ENCODE measurements at places on chromosomes 3 and 15.

DNA sequence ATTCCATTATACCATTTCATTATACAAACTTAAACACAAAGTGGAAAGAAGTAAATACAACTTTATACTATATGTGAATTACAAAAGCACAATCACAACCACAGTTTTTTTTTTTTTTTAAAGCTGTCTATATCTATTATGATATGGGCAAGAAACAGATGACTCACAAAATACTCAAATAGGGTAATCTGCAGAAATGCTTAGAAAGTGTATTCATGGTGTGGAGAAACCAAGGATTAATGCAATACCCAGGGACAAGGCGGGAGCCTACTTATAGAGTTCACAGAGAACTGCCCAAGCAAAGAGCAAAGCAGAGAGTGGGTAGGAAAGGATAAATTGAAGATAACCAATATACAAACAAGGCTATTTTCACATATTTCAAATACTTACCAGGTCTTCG, 332.0 kb downstream of the FHIT start:
- DNase-seq = no peak

DNA sequence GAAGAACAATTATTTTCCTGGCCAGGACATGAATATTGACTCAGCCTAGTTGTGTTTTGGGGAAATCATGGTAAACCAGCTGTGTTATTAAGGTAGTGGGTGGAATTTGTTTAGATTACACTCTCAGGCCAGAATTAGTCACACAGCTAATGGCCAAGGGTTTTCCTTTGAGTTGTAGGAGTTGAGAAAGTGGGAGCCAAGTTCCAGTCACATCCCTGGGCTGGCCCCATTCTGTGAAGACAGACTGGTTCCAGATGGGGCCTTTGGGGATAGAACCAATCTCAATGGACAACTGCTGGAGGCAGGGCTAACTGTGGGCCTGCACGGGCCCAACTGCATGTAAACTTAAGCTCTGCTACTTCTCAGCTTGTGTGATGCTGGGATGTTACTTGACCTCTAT, 1.4 kb upstream of the RASL12 start:
- DNase-seq = peak; percentile 88

- DNase-seq = no peak
These were observed 36.3 kb downstream of the KNL1 start for GRCh38 chr15:40630313-40630712.

GRCh38 chr3:2927259-2927658, 182.9 kb downstream of the IL5RA start:
- DNase-seq = no peak

DNA sequence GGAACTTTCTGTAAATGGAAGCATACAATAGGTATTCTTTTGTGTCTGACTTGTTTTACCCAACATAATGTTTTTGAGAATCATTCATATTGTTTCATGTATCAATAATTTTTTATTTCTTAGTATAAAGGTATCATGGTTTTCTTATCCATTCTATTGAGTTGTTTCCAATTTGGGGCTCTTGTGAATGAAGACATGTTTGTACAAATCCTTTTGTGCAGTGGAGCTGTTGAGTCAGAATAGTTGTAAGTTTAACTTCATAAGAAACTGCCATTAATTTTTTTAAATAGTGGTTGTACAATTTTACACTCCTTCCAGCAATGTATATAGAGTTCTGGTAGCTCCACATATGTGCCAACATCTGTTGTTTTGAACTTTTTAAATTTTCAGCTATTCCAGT, 59.2 kb upstream of the THSD4 start:
- DNase-seq = no peak

- DNase-seq = no peak
These were observed 1.8 kb upstream of the CEP97 start for GRCh38 chr3:101722394-101723173.

GRCh38 chr3:23275814-23276213, 72.7 kb downstream of the UBE2E2 start:
- no peak for DNase-seq

- DNase-seq = no peak
These were observed 40.2 kb downstream of the ROBO2 start for GRCh38 chr3:77079988-77080610.

GRCh38 chr3:156150434-156151066, 30.2 kb downstream of the KCNAB1 start:
- peak; percentile 71 for DNase-seq

DNA sequence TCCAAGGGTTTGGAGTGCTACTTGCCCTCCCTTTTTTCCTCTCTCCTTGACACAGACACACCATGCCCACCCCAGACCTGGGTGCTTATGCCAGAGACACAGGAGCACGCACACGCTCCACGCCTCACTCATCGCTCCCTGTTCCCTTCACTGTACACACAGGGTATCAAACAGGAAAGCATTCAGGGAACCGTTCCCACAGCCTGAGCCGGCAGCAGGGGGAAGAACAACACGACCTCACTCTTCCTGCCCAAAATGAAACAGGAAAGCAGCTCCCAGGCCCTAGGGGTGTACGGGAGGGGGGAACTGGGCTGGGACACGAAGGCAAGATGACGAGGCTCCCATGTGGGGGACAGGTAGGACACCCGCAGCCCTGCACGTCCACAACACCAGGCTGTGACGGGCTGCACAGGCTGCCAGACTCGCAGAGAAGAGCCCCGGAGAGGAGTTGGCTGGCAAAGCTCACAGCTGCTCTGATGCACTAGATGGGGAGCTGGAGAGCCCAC, 11.2 kb downstream of the DLL4 start:
- no peak for DNase-seq

DNA sequence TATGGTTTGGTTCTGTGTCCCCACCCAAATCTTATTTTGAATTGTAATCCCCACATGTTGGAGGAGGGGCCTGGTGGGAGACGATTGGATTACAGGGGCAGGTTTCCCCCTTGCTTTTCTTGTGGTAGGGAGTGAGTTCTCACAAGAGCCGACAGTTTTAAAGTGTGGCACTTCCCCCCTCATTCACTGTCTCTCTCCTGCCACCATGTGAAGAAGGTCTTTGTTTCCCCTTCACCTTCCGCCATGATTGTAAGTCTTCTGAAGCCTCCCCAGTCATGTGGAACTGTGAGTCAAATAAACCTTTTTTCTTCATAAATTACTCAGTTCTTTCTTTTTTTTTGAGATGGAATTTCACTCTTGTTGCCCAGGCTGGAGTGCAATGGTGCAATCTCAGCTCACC, 124.9 kb downstream of the IQCH start:
- no peak for DNase-seq

GRCh38 chr3:71724584-71725270, 475 bp downstream of the EIF4E3 start:
- peak; percentile 70 for DNase-seq

DNA sequence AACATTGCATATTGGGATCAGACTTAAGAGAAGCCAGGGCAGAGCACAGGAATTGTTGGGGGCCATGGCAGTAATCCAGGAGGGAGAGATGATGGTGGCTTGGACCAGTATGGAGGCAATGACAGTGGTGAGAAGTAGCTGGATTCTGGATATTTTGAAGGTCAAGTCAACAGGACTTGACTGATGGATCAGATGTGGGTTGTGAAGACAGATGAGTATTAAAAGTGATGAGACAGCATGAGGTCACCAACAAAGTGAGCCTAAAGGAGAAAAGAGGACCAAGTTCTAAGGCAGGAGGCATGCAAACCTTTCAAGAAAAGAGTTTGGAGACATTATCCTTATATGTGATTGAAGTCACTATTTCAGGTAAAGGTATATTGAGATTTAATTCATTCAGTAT, 56.6 kb upstream of the TIPARP start:
- no peak for DNase-seq

DNA sequence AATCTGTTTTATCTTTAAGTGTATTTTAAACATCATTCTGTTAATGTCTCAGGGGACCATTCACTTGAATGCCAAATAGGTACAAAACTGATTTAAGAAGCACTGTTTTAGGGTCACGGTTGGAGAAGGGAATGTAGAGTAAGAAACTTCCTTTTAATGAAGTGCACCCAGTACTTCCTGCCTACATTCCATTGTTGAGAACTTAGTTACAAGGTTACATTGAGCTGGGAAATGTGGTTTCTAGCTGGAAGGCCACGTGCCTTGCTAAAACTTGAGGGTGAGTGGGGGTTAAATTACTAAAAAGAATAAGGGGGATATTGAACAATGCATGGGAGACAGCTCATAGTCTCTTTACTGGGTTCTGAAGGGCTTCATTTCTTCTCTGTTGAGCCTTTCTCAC, 78.3 kb upstream of the TBC1D5 start:
- peak; percentile 26 for DNase-seq

- DNase-seq = no peak
These were observed 17.3 kb upstream of the GBE1 start for GRCh38 chr3:81778678-81779182.

GRCh38 chr3:196399485-196399945, 32.7 kb downstream of the UBXN7 start:
- DNase-seq = peak; percentile 35

DNA sequence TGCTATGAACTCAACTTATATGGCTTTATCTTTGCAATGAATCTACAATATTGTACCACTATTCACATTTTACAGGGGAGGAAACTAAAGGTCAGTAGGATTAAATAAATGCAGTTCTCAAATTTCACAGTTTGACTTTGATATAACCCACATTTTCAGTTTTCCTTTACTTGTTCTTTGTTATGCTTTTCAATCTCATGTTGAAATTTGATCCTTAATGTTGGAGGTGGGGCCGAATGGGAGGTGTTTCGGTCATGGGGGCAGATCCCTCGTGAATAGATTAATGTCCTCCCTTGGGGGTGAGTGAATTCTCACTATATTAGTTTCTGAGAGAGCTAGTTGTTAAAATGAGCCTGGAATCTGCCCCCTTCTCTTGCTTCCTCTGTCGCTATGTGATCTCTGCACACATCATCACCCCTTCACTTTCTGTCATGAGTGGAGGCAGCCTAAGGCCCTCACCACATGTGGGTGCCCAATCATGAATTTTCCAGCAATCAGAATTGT, 44.7 kb downstream of the CD200 start:
- DNase-seq = no peak

DNA sequence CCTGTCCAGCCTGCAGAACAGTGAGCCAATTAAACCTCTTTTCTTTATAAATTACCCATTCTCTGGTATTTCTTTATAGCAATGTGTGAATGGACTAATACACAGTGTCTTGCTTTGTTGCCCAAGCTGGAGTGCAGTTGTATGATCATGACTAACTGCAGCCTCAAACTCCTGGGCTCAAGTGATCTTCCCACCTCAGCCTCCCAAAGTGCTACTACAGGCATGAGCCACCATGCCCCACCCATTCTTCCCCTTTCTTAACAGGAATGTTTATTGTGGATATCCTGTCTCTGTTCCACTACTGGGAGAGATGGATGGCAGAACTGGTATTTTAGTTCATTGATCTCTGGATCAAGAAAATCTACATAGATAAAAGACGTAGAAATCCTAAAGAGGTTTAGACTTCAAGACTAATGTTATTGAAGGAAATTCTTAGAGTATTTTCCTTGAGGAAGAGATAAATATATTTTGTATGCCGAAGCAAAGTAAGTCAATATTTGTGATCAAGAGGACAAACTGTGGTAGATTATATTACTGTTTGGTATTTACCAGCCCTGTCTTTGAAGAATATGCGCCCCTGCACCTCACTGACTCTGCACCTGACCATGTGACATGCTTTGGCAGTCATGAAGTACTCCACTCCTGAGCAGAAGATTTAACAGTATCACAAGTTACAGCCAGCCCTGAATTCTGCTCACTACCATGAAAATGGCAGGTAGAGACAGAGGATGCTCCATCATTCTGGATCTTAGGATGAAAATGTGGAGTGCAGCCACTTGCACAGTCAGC, 42.9 kb downstream of the UACA start:
- DNase-seq = no peak

DNA sequence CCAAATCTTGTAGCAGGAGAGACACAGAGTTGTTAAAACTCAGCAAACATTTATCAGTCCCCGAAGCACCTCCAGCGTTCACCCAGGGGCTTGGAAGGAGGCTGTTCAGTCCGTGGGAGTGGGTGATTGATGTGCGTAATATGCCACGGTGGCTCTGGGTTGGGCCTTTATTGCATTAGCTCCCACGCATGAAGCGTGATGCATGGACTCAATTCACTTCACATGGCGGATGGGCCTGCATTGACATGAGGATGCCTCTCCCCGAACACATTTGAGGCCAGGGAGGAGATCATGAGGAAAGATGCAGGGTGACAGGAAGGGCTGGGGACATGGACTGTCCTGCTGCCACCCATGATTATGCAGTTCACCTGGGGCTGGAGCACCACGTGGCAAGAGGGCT, 126.5 kb downstream of the FAM43A start:
- DNase-seq = no peak

GRCh38 chr3:150348500-150348899, 59.6 kb upstream of the TSC22D2 start:
- peak; percentile 72 for DNase-seq

GRCh38 chr3:129240436-129240835, 9.0 kb upstream of the COPG1 start:
- no peak for DNase-seq

GRCh38 chr15:42612367-42612912, 37.0 kb downstream of the STARD9 start:
- DNase-seq = no peak

- no peak for DNase-seq
These were observed 10.3 kb downstream of the ATG7 start for GRCh38 chr3:11282250-11283138.

DNA sequence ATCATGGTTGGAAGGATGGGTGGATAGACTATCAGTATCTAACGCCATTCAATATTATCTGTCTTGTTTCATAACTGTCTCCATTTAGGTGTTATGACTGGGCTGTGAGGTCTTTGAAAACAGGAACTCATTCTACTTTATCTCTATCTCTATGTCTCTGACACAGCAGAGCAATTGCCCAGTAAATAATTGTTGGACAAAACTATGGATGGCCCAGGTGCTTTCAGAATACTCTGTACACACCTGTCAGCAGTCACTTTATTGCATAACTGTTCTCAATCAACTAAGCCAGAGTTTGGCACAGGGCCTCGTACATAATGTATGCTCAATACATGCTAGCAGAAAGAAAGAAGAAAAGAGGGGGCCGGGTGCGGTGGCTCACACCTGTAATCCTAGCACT, 210.3 kb downstream of the OPA1 start:
- no peak for DNase-seq

- no peak for DNase-seq
These were observed 77.4 kb downstream of the MB21D2 start for GRCh38 chr3:192840143-192840836.

GRCh38 chr3:127255516-127255915, 32.3 kb downstream of the PRR20G start:
- no peak for DNase-seq

All from GM03348 (cell line).